ENCODE measurements at places on chromosomes 5 and 9. TPM values are rescaled to one million over a fixed set of nuclear protein-coding genes. Genes with fewer than 3 reads are reported as not detected.

- no peak for DNase-seq
Measured at GRCh38 chr5:119177226-119177625, 106.3 kb downstream of the DMXL1 start.

- DNase-seq: no peak
Measured at GRCh38 chr9:129778469-129778868, 24.5 kb upstream of the TOR1B start.

DNA sequence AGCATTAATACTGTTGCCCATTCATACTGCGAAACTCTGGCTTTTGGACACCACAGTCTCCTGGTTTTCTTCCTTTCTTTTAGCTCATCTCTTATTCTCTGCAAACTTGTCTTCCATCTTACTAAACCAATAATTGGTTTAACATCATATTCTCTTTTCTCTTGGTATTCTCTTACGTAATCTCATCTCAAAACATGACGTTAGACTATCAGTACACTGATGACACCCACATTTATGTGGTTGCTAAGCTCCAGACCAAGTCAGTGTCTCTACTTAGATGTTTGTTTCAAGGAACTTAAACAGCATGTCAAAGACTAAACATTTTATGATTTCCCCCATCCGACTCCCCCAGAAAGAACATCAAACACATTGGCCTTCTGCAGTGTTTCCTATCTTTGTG is 2.1 kb downstream of the PRRC1 start:
- no peak for DNase-seq

DNA sequence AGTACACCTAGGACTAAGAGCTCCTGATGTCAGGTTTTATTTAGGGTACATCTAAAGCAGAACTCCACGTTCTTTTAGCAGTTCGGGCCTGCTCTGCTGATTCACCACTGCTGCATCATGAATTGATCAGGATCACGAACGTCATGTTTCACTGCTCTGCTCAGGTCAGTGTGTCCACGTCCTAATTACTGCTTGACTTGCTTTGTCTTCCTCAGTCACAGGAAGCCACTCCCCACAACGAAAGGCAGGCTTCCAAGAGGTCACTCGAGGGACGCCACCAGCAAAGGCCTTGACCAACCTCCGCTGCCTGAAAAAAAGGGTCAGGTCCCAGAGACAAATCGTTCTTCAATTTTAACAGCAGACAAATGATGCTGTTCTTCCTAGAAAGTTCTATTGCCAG is 40.3 kb downstream of the CTNND2 start:
- DNase-seq: no peak

Gene OR13C5
- not detected for total RNA-seq

Gene SH3RF2
- total RNA-seq: 1.1 TPM

Gene IDNK
- not detected for total RNA-seq

Gene OR1J2
- total RNA-seq: not detected

Gene BAG1
- 44.0 TPM for total RNA-seq

Gene C5orf46
- not detected for total RNA-seq

Data from GM23338 (cell line).